ENCODE measurements at places on chromosomes 4 and X.
A peak's percentile ranks its signal among the peaks of the same experiment; 100 is the strongest.

GRCh38 chr4:119025916-119026661 lies 109.5 kb upstream of the MYOZ2 start:
- no peak for DNase-seq

DNA sequence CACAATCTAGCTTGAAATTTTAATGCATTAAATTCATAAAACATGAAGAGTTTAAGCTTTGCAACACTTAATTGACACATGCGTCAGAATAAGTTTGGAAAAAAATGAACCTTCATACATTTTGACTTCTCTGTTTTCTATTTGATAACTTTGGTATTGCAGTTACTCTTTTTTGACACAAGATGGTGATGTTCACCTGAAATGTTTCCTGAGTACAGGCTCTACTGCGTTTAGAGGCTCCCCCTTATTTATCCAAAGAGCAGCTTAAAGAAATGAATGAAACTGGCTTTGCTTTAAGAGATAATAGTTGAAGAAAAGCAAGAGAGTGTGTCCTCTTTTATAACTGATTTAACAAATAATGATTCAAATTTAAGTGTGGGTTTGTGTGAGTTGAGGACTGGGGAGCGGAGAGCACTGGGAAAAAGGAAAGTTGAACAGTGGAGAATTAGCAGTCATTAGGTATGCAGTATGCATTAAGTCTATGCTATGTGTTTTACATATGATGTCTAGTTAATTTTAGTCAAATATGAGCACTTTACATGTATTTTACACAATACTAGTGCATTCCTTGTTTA lies 180.6 kb upstream of the NUDT6 start:
- DNase-seq = no peak

- DNase-seq = peak; percentile 42
Observed at GRCh38 chr4:152643153-152644035, 36.4 kb downstream of the TMEM154 start.

- DNase-seq = no peak
Observed at GRCh38 chr4:10666616-10667015, 18.0 kb downstream of the CLNK start.

- DNase-seq = no peak
Observed at GRCh38 chrX:41313419-41313818, 20.5 kb upstream of the DDX3X start.

- DNase-seq = peak; percentile 64
Observed at GRCh38 chrX:86148024-86148511, at the start of gene DACH2. TSS of gene DACH2 (plus strand) at chrX:86148451.

DNA sequence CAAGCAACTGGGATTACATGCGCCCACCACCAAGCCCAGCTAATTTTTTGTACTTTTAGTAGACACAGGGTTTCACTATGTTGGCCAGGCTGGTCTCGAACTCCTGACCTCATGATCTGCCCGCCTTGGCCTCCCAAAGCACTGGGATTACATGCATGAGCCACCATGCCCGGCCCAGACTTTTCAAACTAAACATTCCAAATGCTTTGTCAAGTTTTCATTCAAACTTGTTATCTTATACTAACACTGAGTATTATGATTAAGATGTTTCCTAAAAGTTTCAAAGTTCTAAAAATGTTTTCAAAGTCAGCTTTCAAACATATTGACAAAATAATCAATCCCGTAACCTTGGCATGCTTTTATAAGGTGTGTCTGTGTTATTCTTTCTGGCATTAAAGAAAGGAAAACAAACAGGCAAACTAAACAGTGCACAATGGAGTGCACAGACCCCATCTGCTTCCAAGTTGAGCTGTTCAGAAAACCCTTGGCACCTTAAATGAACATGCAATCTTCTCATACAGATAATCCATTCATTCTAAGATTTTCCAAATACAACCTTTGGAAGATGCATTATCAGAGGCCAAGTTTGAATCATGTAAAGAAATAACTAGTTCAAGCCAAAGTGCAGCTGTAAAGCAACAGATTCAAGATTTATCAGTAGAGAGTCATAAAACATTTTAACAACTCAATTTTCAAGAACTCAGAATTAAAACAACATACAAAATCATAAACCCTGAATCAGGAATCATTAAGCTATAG lies 49.1 kb downstream of the ABCG2 start:
- no peak for DNase-seq

- no peak for DNase-seq
Observed at GRCh38 chr4:184275766-184276165, 58.1 kb upstream of the ENPP6 start.

- DNase-seq = peak; percentile 55
Observed at GRCh38 chr4:122798101-122798500, 28.5 kb upstream of the FGF2 start.

GRCh38 chr4:166675411-166675810 lies 558.9 kb downstream of the SPOCK3 start:
- DNase-seq = no peak

DNA sequence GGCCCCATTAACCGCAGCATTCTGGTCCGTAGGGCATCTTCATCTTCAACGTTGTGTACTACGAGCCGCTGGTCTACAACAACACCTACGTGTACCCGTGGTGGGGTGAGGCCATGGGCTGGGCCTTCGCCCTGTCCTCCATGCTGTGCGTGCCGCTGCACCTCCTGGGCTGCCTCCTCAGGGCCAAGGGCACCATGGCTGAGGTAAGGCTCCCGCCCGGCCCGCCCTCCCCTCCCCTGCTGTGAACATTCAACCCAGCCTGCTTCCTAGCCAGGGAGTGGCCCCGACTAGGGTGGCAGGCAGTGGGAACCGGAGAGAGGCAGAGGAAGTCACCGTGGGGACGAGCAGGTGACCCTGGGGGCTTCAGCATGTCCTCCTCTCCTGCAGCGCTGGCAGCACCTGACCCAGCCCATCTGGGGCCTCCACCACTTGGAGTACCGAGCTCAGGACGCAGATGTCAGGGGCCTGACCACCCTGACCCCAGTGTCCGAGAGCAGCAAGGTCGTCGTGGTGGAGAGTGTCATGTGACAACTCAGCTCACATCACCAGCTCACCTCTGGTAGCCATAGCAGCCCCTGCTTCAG lies 7.1 kb downstream of the SLC6A8 start:
- no peak for DNase-seq

DNA sequence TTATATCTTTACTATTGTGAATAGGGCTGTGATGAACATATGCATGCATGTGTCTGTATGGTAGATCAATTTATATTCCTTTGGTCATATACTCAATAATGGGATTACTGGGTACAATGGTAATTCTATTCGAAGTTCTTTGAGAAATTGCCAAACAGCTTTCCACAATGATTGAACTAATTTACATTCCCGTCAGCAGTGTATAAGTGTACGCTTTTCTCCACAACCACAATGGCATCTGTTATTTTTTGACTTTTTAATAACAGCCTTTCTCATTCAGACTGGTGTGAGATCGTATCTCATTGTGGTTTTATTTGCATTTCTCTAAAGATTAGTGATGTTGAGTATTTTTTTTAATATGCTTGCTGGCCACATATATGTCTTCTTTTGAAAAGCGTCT lies 439.4 kb upstream of the KLHL4 start:
- DNase-seq = no peak

DNA sequence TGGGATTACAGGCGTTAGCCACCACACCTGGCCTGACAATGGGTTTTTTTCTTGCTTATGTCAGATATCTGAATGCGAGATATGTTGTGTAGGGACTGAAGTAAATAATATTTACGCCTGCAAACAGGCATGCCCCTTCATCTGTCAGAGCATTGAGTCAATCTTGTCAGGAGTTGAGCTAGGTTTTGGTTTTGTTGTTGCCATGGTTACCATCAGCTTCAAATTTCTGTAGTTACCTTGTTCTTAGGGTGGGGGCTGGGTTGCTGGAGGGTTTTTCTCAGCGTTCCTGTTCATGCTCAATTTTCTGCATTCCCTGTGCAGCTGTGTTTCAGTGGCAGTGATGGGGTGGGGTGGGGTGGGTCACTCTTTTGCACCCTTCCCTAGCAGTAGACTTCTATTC lies 14.5 kb downstream of the MRPL1 start:
- no peak for DNase-seq

DNA sequence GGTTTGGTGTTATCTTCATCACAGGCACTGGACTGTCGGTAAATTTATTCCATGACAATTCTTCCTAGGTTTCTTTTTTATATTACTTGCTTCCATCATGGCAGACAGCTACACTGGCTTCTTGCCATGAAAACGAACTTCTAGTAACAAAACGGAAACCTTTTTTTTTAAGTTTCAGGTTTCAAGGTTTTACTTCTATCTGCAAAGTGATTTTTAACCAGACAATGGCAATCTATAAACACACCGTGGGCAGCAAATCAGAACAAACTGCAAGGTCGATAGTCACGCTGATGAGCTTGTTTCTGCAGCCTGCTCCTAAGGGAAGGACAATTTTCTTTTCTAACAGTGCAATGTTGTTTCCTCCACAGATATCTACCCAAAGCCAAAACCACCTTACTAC lies 29.9 kb downstream of the XG start:
- DNase-seq = no peak

- no peak for DNase-seq
Observed at GRCh38 chrX:11462136-11462535, 168.9 kb downstream of the AMELX start.

DNA sequence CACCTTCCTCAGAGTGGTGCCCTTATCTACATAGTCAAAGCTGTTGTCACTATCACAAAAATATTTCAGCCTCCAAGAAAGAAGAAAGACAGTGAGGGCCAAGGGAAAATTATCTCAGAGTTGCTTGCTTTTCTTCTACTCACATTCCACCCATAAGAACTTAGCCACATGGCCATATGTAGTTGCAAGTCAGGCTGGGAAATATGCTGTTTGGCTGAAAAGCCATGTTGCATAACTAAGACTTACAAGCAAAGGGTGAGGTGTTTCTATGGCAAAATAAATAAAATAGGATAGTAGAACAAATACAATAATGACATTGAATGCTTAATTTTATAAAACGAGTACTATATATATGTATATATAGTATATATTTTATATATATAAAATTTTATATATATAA lies 365.9 kb upstream of the PABPC4L start:
- DNase-seq = no peak
